ENCODE measurements at places on chromosomes 6 and 20. TPM values are rescaled to one million over a fixed set of nuclear protein-coding genes. Genes with fewer than 3 reads are reported as not detected.

PLCB4 gene
- total RNA-seq = 16.3 TPM

OR2H1 gene
- not detected for total RNA-seq

EYA4 gene
- total RNA-seq = 10.0 TPM

BPIFB4 gene
- not detected for total RNA-seq

PDE10A gene
- total RNA-seq = 25.5 TPM

Measured in A549 treated with GW870086 at 1 μM for 4 hours (cell line).